ENCODE measurements at places on chromosomes 6 and 20.

- DNase-seq, result no peak
Measured at GRCh38 chr6:11710311-11710761, 68.3 kb downstream of the ADTRP start.

DNA sequence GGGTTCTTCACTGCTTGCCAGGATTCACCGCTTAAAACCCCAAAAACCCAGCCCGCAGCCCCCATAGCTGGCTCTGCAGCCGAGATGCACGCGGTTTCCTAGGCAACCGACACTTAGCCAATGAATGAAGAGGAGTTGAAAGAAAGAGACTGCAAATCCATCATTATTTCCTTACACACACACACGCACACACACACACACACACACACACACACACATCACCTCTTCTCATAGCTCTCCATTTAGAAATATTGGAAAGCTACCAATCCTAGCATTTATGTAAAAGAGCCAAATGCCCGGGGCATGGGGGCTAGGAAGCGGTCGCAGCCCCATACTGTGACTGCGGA is 3.4 kb upstream of the TUBB2B start:
- no peak for DNase-seq

DNA sequence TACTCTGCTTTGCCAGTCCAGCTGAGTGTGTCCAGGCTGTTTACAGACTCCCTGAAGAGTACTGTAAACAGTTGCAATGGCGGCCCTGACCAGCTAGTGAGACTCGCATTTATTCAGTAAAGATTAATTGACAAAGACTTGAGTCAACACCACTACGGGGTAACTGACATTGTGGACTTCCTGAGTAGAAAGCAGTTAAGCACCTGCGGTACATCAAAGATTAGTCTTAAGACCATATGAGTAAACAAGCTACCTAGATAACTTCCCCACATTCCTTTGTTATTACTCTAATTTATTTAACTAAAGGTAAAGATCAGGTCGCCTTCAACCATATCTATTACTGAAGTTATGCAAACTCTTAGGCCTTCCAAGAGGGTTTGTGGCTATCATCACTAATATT is 12.6 kb downstream of the VPS52 start:
- no peak for DNase-seq

DNA sequence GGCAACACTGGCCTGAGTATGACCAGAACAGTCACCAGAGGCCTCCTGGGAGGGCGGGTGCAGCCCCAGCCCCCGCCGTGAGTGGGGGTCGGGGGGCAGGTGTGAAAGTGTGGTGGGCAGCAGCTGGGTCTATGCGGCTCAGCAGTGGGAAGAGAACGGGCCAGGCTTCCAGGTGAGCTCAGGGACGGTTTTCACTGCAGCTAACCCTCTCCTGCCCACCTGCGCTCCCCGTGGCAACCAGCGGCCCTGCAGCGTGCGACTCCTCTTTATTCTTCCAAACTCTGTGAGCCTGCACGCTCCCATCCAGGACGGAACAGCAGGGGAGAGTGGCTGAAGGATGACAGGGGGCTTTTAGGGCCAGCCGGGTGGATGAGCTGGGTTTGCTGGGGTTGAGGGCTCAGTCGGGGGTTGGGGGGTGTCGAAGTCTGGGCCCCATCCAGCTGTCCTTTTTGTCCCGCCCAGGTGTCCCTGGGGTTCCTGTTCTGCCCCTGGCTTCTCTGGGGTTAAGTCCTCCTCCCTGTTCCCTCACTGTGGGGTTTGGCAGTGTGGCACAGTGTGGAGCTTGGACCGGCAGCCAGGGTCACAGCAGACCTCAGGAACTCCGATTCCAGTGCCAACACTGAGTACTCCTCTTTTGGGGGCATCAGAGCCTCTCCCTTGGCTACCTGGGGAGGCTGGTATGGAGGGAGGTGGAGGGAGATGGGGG is 859 bp upstream of the BIRC7 start:
- DNase-seq, result no peak

- DNase-seq, result no peak
Measured at GRCh38 chr20:55881204-55881603, 124.1 kb downstream of the CBLN4 start.

GRCh38 chr6:82741325-82741995 is 324.2 kb downstream of the UBE3D start:
- DNase-seq, result no peak

GRCh38 chr6:38720295-38720694 is 5.2 kb downstream of the DNAH8 start:
- no peak for DNase-seq

- no peak for DNase-seq
Measured at GRCh38 chr20:30485331-30486102, 771.9 kb upstream of the DEFB115 start.

DNA sequence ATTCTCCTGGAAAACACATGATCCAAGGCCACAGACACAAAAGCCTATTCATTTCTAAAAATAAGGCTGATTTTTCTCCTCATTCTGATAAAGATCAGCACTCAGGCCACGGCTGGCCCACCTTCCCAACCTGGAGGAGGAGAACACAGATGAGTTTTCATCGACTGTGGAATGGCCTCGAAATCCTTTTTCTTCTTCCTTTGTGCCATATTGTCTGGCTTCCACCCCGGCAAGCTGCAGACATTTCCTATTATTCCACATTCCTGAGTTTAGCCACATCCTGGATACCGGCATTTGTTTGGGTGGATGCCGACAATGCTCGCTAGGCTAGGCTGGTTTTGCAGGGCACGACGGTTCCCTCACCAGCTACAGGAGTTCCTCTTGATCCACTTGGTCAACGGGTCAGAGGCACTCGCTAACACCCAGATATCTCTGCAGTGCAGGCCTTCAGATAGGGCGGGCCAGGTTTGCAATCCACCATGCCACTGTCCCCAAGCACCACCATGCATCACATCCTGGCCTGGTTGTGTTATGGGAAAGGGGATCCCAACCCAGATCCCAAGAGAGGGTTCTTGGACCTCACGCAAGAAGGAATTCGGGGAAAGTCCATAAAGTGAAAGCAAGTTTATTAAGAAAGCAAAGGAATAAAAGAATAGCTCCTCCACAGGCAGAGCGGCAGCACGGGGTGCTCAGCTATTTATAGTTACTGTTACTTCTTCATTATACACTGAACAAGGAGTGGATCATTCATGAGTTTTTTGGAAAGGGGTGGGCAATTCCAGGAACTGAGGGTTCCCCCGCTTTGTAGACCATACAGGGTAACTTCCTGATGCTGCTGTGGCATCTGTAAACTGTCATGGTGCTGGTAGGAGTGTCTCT is 4.2 kb upstream of the CTSZ start:
- no peak for DNase-seq
